ENCODE measurements at places on chromosomes 7 and 10. TPM values are rescaled to one million over a fixed set of nuclear protein-coding genes. Genes with fewer than 3 reads are reported as not detected.

- DNase-seq = no peak
- no peaks in the 10 kb centered on the region for H3K4me1 ChIP-seq
- no peak overlapping the region for H3K27ac ChIP-seq
- H3K4me3 ChIP-seq = no peak overlapping the region
- H3K27me3 ChIP-seq = peaks cover 24% of the 10 kb centered on the region
These were observed 269.0 kb downstream of the SNX10 start for GRCh38 chr7:26560526-26561256.

Gene CHST15
- total RNA-seq = not detected

Gene LLCFC1
- total RNA-seq = not detected

Gene HTRA1
- not detected for total RNA-seq

Gene DNAH11
- total RNA-seq = 0.28 TPM

All from activated CD8-positive, alpha-beta memory T cell treated with anti-CD3 and anti-CD28 coated beads, Interleukin-2, amount 10 ng/mL, durations not matched to agents 7 days and 5 days (primary cell).